ENCODE measurements at places on chromosomes 7 and 10. TPM values are rescaled to one million over a fixed set of nuclear protein-coding genes. Genes with fewer than 3 reads are reported as not detected.
A peak's percentile ranks its signal among the peaks of the same experiment; 100 is the strongest.

ARHGAP22 gene
- 5.2 TPM for total RNA-seq

FANK1 gene
- 0.51 TPM for total RNA-seq

SKAP2 gene
- total RNA-seq, result 5.2 TPM

MCM7 gene
- 21.6 TPM for total RNA-seq

KIF11 gene
- 0.78 TPM for total RNA-seq

LRRD1 gene
- total RNA-seq, result not detected

CLRN3 gene
- total RNA-seq, result not detected

SNX13 gene
- total RNA-seq, result 36.9 TPM

PTF1A gene
- not detected for total RNA-seq

DNA sequence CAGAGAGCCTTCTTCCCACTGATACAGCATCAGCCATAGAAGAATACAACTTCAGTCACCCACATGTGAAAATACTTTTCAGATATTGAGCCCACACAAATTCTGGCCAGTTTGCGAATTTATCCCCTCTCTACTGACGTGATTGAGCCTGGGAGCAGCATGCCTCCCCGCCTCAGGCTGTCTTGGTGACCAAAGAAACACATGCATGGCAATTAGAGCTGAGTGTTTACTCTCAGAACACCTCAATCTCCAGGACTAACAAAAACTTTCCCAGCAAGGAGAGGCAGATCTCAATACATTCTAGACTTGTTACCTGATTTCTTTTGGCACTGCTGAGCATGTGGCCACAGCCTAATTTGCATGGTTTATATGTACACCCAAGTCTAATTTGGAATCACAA lies 122.5 kb downstream of the TMEM26 start:
- DNase-seq, result no peak

GRCh38 chr7:116310141-116310540 lies 99.8 kb downstream of the TES start:
- no peak for DNase-seq

DNA sequence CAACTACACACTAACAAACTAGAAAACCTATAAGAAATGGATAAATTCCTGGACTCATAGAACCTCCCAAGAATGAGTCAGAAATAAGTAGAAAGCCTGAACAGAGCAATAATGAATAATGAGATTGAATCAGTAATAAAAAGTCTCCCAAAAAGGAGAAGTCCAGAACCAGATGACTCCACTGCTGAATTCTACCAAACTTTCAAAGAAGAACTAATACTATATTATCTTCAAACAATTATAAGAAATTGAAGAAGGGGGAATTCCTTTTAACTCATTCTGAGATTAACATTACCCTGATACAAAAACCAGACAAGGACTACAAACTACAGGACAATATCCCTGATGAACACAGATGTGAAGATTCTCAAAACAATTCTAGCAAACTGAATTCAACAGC lies 47.8 kb upstream of the CDK6 start:
- DNase-seq, result no peak

- DNase-seq, result no peak
Observed at GRCh38 chr7:134365341-134366054, 48.8 kb upstream of the SLC35B4 start.

GRCh38 chr10:101330631-101331225 lies 23.2 kb upstream of the BTRC start:
- DNase-seq, result no peak

- no peak for DNase-seq
Observed at GRCh38 chr7:27143950-27144780, 684 bp upstream of the HOXA5 start.

- DNase-seq, result no peak
Observed at GRCh38 chr10:12507165-12507850, 158.0 kb downstream of the CAMK1D start.

DNA sequence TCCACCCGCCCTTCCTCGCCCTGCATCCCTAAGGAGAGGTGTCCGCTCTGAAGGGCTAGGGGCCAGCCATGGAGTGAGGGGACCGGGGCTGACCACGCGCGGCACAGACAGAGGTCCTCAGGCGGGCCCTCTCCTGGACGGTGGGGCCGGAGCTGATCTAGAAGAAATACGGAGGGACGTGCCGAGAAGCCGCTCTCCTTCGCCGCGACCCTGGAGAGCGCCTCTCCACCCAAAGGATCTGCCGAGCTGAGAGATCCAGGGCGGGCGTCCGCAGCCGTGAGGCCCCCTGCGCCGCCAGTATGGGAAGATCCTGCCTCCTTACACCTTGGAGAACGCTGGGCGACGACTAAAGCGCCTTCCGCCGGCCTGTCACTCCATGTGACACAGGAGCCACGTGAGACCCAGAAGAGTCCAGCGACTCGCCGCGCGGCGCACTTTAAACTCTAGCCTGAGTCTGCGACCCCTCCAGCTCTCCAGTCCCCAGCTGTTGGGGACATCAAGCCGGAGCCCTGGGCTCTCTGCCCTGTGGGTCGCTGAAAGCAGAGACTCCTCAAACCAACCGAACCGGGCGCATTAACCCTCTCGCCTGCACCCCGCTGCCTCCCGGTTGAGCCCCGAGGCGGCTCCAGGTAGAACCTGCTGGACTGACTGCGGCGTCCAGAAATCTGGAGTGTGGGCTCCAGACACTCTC lies 1.5 kb upstream of the SFMBT2 start:
- DNase-seq, result peak; percentile 62

- no peak for DNase-seq
Observed at GRCh38 chr10:110032801-110033700, 25.3 kb downstream of the ADD3 start.

DNA sequence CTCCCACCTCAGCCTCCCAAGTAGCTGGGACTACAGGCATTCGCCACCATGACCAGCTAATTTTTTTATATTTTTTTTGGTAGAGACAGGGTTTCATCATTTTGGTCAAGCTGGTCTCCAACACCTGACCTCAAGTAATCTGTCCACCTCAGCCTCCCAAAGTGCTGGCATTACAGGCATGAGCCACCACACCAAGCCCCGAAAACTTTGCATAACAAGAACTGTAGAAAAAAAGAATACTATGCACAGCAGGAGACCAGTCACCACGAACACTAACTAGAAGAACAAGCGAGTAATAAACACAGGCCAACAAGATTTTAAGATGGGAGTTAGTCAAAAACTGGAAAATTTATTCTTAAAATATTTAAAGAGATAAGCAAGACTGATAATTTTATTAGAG lies 447.0 kb downstream of the ETV1 start:
- no peak for DNase-seq

DNA sequence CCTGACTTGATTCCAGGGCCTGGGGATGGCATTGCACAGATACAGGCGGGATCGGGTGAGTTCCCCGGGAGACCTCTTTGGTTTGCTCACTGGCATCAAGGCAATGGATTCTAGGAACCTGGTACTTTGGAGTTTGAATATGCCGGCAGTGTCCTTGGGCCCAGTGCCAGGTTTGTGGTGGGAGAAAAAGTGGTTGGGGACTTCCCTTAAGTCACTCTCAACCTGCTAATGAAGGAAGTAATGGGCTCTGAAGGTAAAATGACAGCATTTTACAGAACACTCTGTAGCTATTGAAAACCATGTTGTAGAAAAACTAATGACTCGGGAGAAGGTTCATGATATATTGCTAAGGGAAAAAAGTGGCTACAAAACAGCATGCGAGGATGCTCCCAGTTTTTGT lies 129.9 kb downstream of the CFAP58 start:
- DNase-seq, result no peak

- no peak for DNase-seq
Observed at GRCh38 chr10:21171197-21171935, 274.3 kb upstream of the NEBL start.

DNA sequence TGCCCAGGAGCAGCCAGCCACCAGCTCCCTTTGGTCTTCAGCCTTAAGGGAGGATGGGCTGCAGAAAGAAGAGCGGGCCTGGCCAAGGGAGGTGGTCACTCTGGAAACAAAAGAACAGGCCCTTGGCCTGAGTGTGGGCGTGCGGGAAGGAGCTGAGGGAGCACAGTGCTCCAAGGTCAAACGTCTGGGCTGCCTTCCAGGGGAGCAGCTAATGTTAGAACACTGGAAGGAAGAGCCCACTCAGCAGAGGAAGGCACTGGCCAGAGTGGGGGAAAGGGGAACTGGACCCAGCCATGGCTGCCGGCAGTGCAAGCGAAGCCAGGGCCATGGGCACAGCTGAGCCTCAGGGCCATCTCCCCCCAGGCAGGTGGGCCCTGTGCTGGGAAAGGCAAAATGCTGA lies 42.7 kb downstream of the FAM53B start:
- peak; percentile 96 for DNase-seq

GRCh38 chr7:132321387-132321786 lies 254.9 kb downstream of the PLXNA4 start:
- DNase-seq, result no peak

GRCh38 chr7:19378345-19378714 lies 233.1 kb upstream of the FERD3L start:
- no peak for DNase-seq

GRCh38 chr7:45979275-45980180 lies 58.5 kb upstream of the IGFBP3 start:
- no peak for DNase-seq

DNA sequence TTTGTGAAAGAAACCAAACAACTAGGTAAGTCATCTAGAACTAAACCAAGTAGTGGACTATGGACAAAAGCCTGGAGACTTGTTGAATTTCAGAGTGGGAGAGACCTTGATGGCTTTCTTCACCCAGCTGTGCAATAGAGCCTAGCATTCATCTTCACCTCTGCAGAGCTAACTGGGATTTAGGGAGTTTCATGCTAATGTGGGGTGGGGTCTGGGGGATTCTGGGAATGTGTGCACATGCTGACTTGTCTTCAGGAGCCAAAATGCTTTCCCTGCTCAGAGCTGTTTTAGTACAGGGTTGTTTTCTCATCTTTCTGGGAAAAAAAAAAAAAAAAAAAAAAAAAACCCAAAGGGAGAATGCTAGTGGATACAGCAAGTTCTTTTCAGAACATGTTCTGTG lies 81.3 kb upstream of the ARHGAP21 start:
- DNase-seq, result no peak

DNA sequence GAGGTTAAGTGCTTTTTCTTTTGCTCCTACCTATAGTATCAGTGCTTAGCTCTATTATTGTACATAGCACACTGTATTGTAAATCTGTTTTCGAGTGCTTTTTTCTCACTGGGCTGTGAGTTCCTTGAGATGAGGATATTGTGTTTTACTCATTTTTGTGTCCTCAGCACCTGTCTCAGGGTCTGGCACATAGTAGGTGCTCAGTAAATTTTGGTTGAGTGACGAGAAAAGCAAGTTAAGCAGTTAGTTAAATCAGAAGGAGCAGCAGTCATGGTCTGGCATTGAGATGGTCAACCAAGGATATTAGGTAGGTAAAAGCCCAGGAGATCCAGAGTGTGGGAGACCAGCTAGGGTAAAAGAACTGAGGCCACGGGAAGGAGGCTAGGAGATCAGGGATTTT lies 51.2 kb downstream of the AP3M1 start:
- DNase-seq, result no peak

GRCh38 chr7:140640727-140641523 lies at the start of gene DENND2A:
Gene DENND2A, minus strand, starts transcription at chr7:140640813. Its CDS starts 38,416 bp downstream, at chr7:140602397.
- peak; percentile 87 for DNase-seq

DNA sequence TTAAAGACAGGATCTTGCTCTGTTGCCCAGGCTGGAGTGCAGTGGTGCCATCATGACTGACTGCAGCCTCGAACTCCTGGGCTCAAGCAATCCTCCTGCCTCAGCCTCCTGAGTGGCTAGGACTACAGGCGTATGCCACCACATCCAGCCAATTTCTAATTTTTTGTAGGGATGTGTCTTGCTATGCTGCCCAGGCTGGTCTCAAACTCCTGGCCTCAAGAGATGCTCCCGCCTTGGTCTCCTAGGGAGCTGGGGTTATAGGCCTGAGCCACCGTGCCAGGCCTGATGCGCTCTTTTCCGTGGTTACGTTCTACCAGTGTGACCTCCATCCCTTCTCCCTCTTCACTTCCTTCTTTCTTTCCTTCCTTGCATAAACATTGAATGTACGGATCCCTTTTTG lies 34.2 kb upstream of the IL15RA start:
- no peak for DNase-seq

- no peak for DNase-seq
Observed at GRCh38 chr7:115183431-115184057, 261.6 kb downstream of the MDFIC start.

- DNase-seq, result no peak
Observed at GRCh38 chr7:15963206-15963605, 276.7 kb upstream of the MEOX2 start.

GRCh38 chr10:124641282-124642087 lies 102.7 kb downstream of the FAM53B start:
- peak; percentile 76 for DNase-seq

GRCh38 chr10:102683736-102684135 lies 30.5 kb downstream of the ARL3 start:
- DNase-seq, result no peak

- DNase-seq, result no peak
Observed at GRCh38 chr7:129367349-129367699, 66.9 kb upstream of the STRIP2 start.

- peak; percentile 42 for DNase-seq
Observed at GRCh38 chr10:35765066-35765527, 123.0 kb upstream of the FZD8 start.

DNA sequence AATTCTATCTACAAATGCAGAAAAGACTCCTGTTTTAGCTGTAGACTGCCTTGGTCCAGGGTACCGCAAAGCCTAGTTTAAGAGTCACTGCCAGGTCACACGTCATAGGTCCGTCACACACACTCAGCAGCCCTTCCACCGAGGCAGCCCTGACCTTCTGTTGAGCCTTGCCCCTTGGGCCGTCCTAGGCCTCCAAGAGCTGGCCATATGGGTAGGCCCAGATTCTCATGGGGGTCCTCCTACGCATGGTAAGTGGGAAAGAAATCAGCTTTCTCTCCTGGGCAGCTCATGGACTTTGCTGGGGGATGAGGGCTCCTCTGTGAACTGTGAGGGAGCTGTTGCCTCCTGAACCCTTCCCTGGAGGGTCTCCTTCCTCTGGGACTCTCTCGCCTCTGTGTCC lies 19.8 kb upstream of the PIK3AP1 start:
- DNase-seq, result no peak

- DNase-seq, result peak; percentile 71
Observed at GRCh38 chr7:44634839-44635591, 28.6 kb downstream of the OGDH start.

DNA sequence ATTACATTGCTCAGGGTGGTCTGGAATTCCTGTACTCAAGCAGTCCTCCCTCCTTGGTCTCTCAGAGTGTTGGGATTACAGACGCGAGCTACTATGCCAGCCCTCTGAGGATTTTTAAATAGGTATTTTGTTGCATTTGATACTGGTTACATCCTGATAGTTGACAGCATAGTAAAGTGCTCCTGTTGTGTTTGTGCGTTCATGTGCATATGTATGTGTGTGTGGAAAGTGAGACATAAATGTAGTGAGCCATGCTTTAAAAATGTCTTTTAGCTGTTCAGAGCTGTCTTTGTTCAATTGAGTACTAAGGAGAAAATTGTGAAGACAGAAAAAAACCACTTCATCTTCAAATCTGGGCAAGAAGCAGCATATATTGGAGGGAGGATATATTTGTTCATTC lies 27.8 kb downstream of the ZNRF2 start:
- DNase-seq, result no peak

All from Right ventricle myocardium superior (tissue), 1 donor.